ENCODE measurements at places on chromosomes 12 and 14.

DNA sequence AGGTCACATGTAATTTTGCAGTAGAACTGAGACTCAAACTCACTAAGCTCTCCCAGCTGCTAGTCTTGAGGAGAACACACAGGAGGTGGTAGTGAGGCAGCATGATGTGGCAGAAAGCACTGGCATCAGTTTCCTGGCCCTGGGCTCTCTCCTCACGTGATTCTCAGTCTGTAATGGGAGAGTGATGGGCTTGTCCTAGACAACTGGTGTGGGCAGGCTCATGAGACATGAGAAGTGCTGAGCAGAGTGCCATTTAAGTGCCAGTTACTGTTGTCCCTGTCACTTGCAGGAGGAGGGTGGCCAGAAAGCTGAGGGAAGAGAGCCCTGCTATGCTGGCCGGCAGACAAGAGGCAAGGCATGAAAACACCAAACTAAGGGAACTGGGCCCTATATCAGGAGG lies 48.5 kb upstream of the OVCH1 start:
- DNase-seq = no peak

GRCh38 chr12:54416687-54417603 lies 2.1 kb downstream of the ITGA5 start:
- DNase-seq = no peak

DNA sequence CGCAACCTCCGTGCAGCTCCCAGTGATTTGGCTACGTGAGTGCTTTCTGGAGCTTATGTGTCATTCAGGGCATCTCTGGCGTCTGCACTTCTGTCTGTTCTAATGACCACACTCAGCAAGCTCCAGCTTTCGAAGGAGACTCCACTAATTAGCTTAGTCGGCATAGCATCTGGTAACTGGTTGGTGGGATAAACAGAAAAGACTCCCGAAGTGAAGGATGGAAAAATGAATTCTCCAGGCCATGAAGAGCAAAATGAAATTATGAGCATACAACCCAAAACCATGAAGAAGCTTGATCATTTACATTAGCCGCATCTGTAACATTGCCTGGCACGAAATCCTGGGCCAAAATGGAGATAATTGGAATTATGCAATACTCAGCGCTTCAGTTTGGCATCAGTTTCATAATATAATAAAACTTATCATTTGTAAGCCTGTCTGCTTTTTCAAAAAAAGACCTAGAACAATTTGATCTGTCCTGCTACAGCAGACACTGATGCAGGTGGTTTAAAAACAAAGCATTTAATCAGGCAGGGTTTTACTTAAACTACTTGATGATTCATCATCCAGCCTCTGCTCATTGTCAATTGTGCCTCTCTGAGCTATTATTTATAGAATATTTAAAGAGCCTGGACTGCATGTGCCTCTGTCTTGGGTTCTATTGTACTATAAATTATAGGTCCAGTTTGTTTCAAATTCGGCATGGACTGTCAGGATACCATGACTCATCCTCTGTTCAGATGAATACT lies 87.4 kb downstream of the SYT1 start:
- no peak for DNase-seq

DNA sequence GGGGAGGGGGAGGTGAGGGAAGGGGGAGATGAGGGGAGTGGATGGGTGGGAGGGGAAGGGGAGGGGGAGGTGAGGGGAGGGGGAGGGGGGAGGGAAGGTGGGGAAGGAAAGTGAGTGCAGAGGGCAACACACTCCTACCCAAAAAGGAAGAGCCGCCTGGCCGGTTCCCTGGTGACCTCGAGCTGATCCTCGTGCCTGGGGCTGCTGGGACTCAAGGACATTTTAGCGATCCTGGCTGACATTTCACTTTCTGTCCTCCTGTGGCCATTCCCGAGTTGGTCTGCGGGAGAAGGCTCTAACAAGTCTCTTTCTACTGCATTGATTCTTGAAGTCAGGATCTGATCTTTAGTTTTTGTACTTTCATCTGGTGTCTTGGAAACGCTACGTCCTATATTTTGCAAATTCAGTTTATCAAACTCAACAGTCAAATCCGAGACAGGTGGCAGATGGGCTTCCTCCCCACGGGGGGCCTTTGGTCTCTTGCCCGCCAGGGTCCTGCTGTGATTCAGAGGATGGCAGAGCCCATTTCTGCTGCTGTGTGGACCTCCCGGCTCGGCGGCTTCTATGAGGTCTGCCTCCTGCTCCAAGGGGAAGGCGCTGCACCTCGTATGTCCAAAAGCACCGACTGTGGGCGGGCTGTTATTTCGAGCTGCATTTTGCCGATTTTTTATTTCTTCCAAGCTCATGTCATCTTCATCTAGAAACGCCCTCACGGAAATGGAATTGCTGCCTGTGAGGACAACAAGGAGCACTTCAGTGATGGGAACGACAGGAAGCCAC lies 19.1 kb downstream of the PGAM5 start:
- DNase-seq = no peak

DNA sequence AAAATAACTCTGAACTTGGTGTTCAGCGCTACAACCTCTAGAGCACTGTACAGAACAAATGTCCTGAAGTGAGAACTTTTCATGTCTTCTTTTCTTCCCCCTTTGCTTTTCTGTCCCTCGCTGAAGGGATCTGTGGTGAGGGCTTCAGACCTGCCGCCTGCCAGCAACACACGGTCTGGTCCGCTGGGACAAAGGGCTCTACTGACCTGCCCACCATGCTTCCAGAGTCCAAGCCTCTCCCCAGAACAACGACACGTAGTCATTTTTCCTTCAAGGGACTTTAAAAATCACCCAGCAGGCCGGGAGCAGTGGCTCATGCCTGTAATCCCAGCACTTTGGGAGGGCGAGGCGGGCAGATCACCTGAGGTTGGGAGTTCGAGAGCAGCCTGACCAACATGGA lies 140.4 kb downstream of the EFCAB11 start:
- DNase-seq = no peak

- DNase-seq = no peak
These were observed 1.3 kb upstream of the ESYT1 start for GRCh38 chr12:56126732-56127239.

Measured in thoracic aorta (tissue), 2 donors.